ENCODE measurements at places on chromosomes 2 and 18.

GRCh38 chr2:187617905-187618304 lies 63.7 kb upstream of the TFPI start:
- no peak for DNase-seq

DNA sequence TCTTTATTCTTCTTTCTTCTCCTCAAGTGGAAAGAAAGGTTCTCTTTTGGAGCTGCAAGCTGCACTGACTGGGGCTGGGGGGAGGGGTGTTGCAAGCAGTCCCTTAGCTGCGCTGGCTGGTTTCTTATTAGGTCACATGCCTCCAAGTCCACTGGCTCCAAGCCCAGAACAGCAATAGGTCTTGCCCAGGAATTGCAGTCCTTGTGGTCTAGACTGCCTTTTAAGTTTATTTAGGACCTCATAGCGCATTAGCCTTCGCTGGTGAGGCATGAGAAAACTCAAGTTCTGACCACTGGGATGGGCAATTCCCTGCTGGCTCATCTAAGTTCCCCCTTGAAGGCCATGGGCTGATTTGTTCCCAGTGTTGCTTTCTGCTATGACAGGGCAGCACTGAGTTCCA lies 138.6 kb upstream of the SCN7A start:
- DNase-seq: no peak

- DNase-seq: no peak
Observed at GRCh38 chr2:198874472-198874858, 583.3 kb downstream of the SATB2 start.

GRCh38 chr18:61167902-61168301 lies 165.3 kb upstream of the CDH20 start:
- DNase-seq: no peak

DNA sequence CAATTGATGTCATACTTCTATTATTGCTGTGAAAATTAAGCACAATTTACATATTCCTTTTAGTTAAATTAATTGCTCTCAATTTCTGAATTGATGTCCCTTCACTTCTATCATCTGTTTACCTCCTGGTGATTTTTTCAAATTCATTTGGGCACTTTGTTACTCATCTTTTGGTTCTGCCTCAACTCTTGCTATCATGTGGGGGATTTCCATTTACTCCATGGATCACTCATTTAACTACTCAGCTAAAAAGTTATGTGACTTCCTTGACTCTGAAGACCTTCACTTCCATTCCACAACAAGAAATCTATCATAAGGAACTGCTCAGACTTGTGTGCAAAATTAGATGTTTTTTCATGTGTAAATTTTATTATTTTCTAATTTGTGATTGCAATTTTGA lies 126.2 kb downstream of the EHBP1 start:
- no peak for DNase-seq

- DNase-seq: no peak
Observed at GRCh38 chr2:7709907-7710306, 792.7 kb downstream of the RNF144A start.

GRCh38 chr2:173644146-173644545 lies 289.5 kb downstream of the CDCA7 start:
- no peak for DNase-seq

- DNase-seq: no peak
Observed at GRCh38 chr18:59096098-59096789, 43.4 kb upstream of the SEC11C start.

GRCh38 chr18:36408606-36409005 lies 111.1 kb downstream of the FHOD3 start:
- no peak for DNase-seq

- no peak for DNase-seq
Observed at GRCh38 chr18:78882585-78882984, 97.0 kb upstream of the SALL3 start.

GRCh38 chr18:32549248-32550110 lies 78.8 kb upstream of the GAREM1 start:
- no peak for DNase-seq

GRCh38 chr2:29309090-29310029 lies 194.1 kb downstream of the CLIP4 start:
- DNase-seq: no peak

DNA sequence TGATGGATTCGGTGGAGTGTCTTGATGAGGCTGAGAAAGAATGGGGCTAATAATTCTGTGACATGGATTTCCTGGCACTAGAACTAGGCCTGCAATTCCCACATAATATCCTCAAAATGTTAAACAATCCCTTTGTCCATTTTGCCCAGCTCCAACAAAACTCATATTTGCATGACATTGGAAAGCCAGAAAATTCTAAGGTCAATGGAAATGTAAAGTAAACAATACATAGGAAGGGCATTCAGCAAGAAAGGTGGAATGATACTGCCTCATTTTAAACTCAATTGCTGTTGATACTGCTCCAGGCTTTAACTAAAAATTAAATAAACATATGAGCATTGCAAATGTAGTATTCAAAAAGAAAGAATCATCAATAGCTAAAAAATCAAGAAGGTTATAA lies 434.8 kb upstream of the SLC8A1 start:
- no peak for DNase-seq

DNA sequence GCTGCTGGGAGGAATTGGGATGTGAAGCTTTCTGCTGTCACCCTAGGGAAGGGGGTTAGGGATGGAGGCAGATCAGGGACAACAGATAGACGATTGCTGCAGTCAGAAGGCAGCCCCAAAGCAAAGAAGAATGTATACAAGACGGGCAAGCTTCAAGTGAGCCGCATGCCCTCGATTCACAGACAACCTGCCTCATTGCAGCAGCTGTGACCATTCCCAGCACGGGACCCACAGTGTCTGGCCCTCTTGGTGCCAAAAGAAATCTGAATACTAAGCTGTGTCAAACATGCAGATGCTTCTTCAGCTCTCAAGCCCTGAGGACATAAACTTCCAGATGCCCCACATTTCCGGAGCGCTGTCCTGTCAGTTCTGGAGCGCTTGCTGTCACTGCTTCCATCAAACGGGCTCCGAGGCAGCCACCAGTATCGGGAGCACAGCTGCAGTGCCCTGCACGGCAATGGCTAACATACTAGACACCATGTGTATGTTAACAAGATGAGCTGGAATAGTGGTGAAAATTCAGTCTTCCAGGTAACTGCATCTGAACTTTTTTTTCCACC lies 33.8 kb downstream of the PRELID3A start:
- no peak for DNase-seq

GRCh38 chr2:85628658-85629057 lies 12.7 kb downstream of the USP39 start:
- no peak for DNase-seq

GRCh38 chr2:9696731-9697130 lies 65.9 kb upstream of the YWHAQ start:
- DNase-seq: no peak

DNA sequence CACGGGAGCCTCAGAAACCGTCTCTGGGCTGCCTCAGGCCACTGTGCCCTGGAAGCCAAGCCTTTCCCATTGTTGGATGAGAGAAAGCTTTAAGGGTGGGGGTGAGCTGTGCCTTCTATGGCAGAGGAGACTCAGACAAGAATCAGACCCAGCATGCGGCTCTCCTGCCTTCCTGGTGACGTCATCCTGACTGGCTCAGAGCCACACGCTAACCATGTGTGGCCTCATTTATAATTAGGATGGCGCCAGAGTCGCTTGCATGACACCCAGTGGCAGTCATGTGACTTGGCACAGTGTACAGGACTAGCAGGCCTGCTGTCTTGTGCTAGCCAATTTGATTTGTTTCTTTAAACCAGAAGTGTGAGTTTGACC lies 99.1 kb downstream of the SH3BP4 start:
- DNase-seq: no peak

DNA sequence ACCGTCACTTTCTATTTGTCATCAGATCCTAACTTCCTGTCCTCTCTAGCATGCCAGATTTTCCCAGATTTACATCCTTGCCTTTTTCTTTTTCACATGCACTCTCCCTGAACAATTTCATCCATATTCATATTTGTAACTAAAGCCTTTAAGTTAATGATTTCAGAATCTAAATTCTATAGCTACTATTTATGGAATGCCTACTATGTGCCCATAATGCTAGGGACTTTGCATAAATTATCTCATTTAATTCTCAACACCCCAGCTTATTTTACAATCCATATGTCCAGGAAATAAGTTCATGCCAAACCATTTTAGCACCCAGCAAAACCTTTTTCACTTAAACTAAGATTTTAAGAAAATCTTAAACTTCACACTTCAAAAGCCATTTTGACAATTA lies 531.9 kb downstream of the NUP35 start:
- DNase-seq: no peak

GRCh38 chr2:60614319-60614718 lies 60.9 kb upstream of the BCL11A start:
- DNase-seq: no peak

DNA sequence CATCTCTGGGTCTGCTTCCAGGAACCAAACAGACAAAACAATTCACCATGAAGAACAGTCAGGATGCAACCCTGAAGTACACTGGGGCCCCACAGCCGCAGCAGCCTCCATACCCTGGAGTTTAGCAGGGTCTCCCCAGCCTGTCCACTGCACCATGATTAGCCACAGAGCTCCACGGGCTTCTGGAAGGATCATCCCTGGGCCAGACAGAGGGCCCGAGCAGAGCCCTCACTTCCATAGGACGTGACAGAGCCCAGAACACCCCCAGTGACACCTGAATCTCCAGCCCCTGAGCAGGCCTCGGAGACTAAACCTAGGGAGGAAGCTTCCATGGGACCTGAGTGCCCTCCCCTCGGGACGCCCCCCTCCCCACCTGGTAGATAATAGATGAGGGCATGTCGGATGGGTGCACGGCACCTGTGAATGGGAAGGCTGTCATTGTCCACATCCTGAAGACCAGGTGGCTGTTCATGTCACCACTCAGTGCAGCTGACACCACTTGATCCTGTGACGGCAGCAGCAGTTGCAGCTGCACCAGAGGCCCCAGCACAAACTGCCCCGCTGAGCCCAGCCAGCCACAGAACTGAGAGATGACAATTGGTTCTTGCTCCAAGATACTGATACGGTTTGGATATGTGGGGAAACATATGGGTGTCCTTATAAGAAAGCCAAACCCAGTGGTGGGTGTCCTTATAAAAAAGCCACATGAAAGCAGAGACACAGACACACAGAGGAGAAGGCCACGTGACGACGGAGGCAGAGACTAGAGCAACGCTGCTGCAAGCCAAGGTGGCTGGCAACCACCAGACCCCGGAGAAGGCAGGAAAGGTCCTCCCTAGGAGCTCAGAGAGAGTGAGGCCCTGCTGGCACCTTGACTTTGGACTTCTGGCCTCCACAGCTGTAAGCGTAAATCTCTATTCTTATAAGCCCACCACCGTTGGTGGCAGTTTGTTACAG lies 23.2 kb downstream of the KIF1A start:
- no peak for DNase-seq

GRCh38 chr18:68940039-68940438 lies 142.2 kb downstream of the CCDC102B start:
- DNase-seq: no peak

DNA sequence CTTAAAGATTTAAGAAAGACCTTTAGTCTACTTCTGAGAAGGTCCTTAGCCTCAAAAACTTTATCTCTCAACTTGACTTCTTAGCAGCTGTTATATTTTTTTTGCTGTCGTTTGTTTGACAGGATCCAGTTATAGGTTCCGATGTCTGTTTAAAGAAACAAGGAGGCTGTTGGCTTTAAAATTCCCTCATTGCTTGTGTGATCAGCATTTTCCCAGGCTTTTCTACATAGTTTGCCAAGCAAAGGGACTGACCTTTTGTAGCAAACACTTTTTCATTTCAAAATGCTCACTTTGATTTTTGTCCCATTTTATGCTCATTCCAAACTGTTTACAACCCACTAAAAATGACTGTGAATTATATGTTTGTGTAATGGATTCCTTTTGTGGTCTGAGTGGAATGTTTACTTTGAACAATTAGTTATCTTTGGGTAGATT lies 394.9 kb downstream of the ARHGAP15 start:
- no peak for DNase-seq

- no peak for DNase-seq
Observed at GRCh38 chr2:236221798-236222197, 42.4 kb downstream of the ASB18 start.

DNA sequence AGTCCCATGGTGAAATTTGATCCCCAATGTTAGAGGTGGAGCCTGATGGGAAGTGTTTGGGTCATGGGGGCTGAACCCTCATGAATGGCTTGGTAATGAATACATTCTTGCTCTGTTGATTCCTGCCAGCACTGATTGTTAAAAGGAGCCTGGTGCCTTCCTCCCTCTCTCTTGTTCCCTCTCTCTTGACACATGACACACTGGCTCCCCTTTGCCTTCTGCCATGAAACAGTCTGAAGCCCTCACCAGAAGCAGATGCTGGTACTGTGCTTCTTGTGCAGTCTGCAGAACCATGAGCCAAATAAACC lies 30.6 kb upstream of the EPC2 start:
- no peak for DNase-seq

GRCh38 chr18:59453468-59453961 lies 94.5 kb upstream of the LMAN1 start:
- DNase-seq: no peak

DNA sequence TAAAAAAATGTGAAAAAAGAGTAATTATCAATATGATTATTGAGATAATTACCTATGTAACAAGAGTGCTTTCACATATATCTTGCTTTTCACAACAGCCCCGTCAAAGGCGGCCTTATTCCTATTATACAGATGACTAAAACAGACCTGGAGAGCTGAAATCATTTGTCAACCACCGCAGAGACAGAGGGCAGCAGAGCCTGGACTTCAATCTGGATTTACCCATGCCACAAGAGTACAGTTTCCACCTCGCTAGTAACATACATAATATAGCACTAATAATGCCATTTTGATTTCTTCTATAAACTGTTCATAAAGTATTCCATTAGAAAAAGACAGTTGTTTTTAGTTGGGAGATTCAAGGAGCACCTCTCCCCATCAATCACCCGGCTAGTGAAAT lies 121.8 kb downstream of the EPB41L3 start:
- DNase-seq: no peak

DNA sequence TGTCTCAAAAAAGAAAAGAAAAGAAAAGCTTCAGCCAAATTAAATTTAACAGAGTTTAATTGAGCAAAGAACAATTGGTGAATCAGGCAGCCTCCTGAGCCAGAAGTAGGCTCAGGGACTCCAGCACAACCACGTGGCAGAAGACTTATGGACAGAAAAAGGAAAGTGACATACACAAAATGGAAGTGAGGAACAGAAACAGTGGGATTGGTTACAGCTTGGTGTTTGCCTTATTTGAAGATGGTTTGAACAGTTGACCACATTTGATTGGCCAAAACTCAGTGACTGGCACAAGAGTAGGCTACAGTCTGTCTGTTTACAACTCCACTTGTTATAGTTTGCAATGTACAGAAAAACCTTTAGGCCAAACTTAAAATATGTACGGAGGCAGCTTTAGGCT lies 83.1 kb downstream of the SOCS6 start:
- no peak for DNase-seq

- no peak for DNase-seq
Observed at GRCh38 chr2:45904267-45904945, 252.9 kb downstream of the PRKCE start.

DNA sequence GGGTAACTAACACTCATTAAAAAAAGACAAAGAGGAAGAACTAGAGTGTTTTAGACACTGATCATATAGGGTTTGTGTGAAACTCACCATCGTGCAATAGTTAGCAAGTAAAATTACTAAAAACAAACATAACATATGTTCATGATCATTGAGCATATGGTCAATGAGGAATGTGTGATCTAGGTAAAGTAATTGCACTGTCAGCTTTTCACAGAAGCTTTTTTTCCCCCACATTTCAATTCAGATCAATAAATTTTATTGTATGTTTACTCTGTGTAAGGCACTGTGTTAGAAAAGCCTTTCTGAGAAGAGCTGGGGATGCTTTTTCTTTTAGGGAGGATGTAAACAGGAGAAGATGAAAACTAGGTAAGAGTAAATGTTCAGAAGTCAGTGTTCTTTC lies 348.2 kb downstream of the LRP1B start:
- DNase-seq: no peak

GRCh38 chr2:127612111-127612822 lies 33.7 kb upstream of the GPR17 start:
- DNase-seq: no peak

Measured in stimulated activated CD8-positive, alpha-beta memory T cell treated with anti-CD3 and anti-CD28 coated beads, Interleukin-4, amount 100 ng/mL, for 4 hours (primary cell).